Hepatocyte (in vitro differentiated cells): ENCODE measurements at places on chromosomes 12 and 14. TPM values are rescaled to one million over a fixed set of nuclear protein-coding genes. Genes with fewer than 3 reads are reported as not detected.

- no peak for DNase-seq
These were observed 7.3 kb downstream of the AKT1 start for GRCh38 chr14:104788161-104788818.

DNA sequence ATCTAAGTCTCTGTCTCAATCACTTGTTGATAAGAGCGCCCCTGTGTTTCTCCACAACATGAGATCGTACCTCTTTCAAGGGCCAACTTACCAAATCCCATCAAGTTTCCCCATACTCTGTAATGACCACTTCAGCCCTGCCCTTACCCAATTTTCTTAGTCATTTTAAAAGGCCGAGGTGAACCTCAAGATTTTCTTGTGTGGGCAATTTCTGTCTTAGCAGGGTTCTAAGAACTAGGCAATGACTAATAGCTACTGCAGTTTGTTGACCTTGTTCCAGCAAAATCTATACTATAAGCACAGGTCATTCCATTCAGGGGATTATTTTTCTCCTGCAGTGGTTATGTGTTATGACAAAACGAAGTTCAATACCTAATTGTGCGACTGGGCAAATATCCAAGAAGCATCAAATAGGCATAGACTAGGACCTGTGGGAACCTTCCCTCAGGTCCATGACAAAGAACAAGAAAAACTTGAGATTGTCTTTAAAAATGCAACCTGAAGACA lies 359.8 kb downstream of the PCNX1 start:
- DNase-seq: no peak

DNA sequence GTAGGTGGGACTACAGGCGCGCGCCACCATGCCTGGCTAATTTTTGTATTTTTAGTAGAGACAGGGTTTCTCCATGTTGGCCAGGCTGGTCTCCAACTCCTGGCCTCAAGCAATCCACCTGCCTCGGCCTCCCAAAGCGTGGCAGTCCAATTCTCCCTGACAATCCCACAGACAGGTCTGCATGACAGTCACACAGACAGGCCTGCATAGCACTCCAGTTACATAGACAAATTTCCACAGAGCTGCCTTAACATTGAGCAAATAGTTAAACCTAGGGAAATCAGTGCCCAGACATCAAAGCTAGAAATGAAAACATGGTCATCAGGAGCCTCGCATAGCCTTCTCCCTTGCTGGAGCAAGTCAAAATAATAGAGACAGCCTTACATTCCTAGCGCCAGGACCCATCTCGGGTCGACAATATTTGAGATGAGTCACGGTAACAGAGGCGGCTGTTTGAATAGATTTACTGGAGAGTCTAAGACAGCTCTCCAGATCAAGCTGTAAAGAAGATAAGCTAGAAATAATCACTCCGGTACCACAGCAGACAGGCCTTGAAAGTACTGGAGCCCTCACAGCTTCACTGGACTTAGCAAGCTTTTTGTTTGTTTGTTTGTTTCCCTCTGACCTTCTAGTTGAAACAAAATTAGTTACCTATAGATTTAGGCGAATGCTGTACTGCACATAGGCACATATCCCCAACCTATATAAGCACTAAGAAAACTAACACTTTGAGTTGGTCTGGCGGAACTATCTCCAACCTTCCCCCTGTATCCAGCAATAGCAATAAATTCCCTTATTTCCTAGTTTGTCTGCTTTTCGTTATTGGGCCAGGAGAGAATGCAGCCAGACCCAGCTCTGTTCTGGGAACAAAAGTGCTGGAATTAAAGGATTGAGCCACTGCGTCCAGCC lies 23.8 kb upstream of the PYROXD1 start:
- DNase-seq: peak; percentile 35

DNA sequence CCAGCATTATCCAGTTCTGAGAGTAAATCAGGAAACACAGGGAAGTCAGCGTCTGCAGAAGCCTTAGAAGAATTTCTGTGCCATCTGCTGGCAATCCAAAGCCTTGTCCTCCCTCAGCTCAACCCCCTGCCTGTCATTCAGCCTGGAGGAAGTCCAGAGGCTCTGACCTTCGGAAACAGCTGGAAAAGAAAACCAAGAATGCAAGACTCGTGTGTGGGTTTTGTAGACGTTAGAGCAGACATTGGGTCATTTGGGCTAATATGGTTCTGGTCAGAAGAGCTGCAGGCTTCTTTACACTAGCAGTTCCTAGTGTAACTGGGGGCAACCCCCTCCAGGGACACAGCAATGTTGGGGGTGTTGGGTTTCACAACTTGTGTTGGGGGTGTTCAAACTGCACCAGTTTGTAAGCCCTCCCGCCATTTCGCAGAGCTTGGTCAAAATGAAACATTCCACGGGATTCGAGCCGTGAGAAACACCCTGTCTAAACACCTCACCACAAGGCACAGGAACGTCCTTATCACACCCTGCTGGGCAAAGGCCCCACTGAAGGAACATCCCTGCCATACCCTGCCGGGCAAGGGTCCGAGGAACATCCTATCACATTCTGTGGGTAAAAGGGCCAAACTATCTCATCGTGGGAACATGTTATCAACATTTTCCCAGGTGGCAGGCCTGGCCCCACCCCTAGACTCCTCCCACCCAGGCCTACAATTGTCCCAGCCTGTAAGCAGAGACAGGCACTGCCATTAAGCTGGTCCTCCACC lies 21.0 kb upstream of the SERPINA4 start:
- no peak for DNase-seq

- no peak for DNase-seq
These were observed 437.3 kb downstream of the TMEM132D start for GRCh38 chr12:129466499-129466898.

RERG gene
- 7.0 and 7.9 TPM in 2 replicates for total RNA-seq

OASL gene
- total RNA-seq: 0.27 and 0.52 TPM in 2 replicates

DNA sequence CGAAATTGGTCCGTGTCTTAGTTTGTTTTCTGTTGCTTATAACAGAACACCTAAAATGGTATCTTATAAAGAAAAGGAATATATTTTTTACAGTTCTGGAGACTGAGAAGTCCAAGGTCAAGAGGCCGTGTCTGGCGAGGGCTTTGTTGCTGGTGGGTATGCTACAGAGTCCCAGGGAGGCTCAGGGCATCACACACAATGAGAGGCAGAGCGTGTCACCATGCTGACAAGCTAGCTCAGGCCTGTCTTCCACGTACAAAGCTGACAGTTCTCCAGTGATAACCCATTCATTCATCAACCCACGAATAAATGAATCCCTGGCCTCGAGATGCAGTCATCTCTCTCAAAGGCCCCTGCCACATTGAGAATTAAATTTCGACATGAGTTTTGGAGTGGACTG lies 56.7 kb upstream of the AEBP2 start:
- DNase-seq: no peak

DNA sequence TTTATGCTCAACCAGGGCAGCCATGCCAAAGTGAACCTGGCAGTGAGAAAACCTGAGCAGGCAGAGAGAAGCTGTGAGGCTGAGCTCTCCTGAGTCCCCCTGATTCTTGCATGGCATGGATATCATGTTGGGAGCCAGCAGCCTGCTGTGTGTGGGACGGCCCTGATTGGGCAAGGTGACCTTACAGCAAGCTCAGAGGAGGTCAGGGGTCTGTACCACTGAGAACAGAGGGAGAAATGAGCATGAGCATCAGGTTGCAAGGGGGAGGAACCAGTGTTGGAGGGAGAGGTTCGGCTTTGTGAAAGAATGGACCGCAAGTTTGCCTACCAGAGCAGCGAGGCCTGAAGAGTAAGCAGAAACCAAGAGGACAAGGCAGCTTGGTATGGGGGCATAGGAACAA lies 59.1 kb upstream of the PTGR2 start:
- no peak for DNase-seq

DNA sequence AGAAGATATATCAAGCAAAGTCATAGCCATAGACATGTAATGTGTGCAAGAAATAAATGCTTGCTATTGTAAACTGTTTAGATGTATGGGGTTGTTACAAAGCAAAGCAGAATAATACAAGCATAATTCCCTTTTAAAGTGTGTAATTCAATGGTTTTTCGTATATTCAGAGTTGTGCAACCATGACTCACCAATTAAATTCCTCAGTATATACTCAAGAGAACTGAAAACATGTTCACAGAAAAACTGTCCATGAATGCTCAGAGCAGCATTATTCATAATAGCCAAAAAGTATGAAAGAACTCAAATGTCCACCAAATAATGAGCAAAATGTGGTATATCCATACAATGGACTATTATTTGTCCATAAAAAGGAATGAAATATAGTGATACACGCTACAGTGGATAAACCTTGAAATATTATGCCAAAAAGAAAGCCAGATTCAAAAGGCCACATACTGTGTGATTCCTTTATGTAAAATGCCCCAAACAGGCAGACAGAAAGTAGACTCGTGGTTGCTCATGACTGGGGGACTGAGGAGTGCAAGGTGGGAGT lies 9.3 kb downstream of the GXYLT1 start:
- no peak for DNase-seq

GRCh38 chr12:27424631-27425230 lies 21.8 kb upstream of the SMCO2 start:
- peak; percentile 58 for DNase-seq

DNA sequence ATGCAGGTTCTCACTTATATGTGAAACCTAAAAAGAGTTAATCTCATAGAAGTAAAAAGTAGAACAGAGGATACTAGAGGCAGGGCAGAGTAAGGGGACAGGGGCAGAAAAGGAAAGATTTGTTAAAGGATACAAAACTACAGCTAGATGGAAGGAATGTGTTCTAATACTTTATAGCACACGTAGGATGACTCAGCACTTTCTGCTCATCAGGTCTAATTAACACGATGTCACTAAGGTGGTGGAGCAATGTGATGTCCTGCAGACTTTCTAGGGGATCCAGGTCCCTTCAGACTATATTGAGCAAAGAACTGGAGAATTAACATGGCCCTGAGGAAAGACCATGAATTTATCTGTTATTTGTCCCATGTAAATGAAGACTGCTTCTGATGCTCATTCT lies 80.8 kb upstream of the CMKLR1 start:
- no peak for DNase-seq

C12orf54 gene
- not detected in 2 replicates for total RNA-seq

DNA sequence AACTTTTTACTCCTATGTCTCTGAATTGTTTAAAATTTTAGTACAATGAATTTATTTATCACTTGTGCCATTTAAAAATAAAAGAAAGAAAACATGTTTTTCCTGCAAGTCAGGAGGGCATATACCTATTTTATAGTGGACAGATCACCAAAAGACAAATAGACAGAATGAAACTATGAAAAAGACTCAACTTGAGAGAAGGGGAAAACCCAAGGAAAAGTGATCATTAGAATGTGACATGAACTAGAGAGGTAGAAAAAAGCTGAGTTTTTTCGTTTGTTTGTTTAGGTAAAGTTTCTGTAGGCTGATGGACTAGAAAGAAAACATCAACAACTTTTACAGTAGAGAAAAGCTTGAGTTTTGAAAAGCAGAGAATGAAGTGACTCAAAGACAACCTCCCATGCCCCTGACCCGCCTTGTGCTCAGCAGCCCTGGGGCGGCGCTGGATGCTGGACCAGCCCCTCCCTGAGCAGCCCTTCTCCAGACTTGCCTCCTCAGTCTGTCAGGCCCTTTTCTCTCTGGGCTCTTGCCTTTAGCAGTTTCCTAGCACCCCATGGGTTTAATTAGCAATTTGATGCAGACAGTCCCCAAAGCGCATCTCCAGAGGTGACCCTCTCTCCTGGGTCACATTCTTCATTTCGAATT lies 95.1 kb upstream of the ARID2 start:
- DNase-seq: no peak

DNA sequence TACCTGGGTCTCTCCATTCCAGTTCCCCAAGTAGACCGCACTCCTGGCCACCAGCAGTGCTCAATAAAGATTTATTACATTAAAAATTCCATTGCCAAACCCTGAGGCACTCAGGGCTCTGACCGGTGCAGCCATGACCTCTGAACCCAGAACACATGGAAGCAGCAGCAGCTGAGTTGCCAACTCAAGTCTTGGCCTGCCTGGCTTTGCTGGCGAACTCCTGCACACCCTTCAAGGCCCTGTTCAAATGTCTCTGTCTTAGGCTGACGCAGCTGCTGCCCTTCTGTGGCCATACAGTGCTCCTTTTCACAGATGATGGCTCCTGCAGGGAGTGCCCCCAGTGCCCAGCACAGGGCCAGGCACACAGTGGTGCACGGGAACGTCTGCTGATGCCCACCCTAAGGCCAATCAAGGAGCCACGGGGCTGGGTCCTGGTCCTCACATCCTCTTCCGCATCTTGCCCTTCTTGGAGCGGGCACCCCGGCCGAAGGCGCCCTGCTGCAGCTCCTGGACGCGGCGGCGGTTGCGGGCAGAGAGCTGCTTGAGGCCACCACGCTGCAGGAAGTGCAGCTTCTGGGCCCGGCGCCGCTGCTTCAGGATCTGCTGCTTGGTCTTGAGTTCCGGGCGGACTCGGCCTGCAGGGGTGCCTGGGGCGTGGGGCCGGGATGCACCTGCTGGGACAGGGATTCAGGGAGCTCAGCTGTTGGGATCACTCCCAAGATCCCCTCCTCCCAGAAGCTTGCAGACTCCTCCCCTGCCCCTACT lies 9.1 kb downstream of the CFAP73 start:
- DNase-seq: no peak

DNA sequence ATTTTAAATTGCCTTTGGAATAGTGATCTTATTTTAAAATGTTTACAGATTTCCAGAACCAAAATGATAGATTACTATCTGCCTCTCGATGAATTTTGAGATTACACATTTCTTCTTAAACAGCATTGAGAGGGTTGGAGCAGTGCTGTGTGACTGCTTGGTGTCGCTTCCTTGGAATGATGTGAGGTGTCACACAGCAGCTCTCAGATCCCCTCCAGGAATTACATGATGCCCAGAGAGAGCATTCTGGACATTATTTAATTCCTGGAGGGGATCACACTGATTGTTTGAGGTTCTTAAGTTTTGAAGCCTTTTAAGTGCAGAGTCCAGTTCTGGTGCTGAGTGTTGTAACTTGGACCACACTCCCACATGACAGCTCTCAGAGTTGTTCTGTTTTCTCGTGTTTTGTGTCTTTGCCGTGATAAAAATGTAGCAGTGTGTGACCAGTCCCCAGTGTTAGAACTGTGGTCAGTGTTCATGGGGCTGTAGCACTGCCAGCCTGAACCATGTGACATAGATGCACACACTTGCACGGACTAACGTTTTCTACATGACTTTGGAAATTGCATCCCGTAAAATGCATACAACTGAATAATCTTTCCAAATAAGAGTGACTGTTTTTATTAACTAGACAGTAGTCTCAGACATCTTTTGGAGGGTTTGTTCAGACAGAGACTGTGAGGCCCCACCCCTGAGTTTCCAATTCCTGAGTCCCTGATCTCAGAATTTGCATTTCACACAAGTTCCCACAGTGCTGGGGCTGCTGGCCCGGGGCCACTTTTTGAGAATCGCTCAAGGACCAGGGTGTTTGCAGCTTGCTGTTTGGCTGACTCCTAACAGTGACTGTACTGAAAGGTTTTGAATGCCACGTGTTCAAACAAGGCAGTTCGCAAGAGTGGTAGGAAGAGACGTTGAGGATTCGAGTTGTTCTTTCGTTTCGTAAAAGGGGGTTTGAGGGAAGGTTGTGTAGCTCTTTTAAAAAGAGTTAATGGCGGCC lies 26.0 kb downstream of the XRCC3 start:
- DNase-seq: no peak
